Stimulated activated CD8-positive, alpha-beta memory T cell treated with anti-CD3 and anti-CD28 coated beads, Interleukin-15, amount 100 ng/mL, for 48 hours (primary cell): ENCODE measurements at places on chromosomes 6 and 20.

DNA sequence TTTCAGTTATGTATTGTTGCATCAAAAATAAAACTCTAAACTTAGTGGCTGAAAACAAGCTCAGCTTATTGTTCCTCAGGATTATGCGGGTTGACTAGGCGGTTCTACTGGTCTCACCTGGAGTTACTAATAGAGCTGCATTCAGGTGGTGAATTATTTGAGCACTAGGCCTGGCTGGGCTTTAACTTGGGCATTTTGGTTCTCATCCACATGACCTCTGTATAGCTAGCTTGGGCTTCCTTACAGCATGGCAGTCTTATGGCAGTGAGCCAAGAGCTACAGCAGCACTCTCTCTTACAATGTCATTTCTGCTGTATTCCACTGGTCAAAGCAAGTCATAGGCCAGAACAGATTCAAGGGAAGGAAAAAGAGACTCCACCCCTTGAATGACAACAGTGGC, 1.6 kb downstream of the PGBD1 start:
- DNase-seq = no peak

- no peak for DNase-seq
Observed at GRCh38 chr6:34462551-34462971, 3.3 kb upstream of the PACSIN1 start.

DNA sequence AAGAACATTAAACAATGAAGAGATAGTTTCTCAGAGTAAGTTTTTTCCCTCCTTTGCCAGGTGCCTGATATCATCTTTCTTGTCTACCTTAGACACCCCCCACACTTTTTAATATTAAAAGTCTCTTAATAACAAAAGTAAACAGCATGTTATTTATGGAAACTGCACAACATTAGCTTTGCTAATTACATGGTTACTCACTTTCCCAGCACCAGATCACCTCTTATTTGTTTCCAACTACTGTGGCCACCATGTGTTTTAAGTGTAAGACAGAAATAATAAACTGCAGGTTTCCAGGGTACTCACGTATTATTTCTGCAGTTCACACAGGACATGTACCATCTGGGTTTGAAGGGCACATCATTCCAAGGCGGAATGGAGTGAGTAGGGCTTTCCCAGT, 125.0 kb downstream of the TRMT11 start:
- DNase-seq = no peak

GRCh38 chr6:90175627-90176538, 120.8 kb downstream of the BACH2 start:
- DNase-seq = peak; percentile 66

DNA sequence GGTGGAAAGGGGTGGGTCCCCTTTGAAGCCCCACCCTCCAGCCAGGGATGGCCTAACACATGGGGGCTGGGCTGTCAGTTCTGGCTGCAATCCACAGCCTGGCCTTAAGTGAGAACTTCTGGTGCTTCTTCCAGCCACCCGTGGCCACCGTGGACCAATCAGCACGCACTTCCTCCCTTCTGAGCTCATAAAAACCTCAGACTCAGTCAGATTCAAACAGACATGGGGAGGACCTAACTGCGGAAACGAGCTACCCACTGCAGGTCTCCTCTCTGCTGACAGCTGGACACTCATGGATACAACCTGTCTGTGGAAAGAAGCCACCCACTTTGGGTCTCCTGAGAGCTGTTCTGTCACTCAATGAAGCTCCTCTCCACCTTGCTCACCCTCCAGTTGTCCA, 20.4 kb upstream of the ZNF391 start:
- no peak for DNase-seq

- DNase-seq = no peak
Observed at GRCh38 chr6:162615016-162615705, 112.4 kb downstream of the PRKN start.

DNA sequence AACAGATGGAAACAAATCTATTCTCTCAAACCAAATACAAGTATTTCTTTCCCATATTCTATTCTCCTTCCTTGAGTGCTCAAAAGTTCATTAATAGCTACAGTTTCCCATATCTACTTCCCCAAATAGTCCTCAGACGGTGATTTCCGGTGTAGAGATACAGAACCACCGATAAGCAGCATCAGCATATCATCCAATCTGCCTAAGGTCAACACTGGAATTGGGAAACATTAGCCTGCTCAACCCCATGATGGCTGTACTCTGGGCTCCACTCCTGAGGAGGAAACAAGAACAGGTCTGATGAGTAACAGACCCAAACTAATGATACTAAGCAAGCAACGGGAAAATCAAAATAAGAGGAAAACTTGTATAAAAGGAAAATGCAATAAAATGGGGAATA, 115.6 kb downstream of the EPB41L2 start:
- DNase-seq = no peak

- no peak for DNase-seq
Observed at GRCh38 chr6:54299542-54300269, 8.5 kb upstream of the TINAG start.

GRCh38 chr6:107555449-107555848, 65.5 kb downstream of the SOBP start:
- no peak for DNase-seq

DNA sequence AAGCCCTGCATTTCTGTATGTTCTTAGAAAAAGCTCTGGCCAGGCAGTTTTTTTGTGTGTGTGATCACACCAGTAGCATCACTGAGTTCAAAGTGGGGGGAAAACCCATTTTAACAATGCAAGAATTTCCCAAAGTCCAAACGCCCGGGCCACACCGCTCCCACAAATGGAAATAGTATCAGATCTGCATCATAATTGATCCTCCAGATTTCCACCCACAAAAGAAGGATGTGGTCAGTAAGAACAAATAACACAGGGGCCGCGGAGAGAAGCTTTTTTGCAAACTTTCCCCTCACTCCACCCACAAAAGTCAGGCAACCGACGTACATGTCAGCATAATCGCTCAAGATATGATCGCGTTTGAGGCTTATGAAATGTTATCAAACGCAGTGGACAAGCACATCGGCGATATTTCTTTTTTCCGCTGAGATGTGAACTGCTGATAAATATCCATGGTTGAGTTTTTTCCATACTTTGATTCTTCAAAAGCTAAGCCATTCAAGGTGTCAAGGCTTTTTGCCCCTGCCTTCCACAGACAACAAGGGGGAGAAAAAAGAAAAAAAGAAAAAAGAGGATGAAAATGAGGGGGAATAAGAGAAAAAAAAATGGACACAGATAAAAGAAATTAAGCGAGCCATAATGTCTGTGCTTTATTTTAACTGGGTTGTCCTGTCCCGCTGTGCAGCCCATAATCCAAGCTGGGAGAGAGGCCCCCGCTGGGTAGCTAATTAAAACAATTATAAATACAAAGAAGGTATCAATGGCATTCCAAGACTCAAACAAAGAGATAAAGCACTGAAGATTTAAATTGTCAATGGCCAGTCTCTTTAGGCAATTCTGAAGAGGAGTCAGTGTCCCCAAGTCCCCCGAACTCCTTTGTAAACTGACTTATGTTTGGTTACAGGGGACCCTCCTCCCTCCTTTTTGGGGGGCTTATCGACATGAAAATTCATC, 143.5 kb downstream of the ZFP64 start:
- DNase-seq = peak; percentile 50

GRCh38 chr20:40156600-40157317, 532.3 kb downstream of the MAFB start:
- DNase-seq = no peak

DNA sequence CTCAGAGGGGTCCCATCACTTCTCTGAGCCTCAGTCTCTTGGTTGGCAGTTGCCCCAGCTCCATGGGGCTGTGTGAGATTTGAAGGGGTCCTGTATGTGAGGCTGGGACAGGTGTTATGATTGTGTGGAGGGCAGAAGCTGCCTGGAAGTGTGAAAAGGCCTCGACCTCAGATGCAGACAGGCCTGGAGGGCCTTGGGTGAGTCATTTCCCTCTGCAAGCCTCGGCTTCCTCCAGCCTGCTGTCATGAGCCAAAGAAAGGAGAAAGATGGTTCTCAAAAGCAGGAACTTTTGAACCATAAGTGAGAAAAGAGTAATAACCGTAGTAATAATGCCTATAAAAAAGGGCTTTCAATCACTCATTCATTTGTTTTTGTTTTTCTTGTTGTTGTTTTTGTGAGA, 37.5 kb downstream of the SNAI1 start:
- DNase-seq = no peak

- no peak for DNase-seq
Observed at GRCh38 chr20:37987602-37988290, 45.5 kb downstream of the TTI1 start.

DNA sequence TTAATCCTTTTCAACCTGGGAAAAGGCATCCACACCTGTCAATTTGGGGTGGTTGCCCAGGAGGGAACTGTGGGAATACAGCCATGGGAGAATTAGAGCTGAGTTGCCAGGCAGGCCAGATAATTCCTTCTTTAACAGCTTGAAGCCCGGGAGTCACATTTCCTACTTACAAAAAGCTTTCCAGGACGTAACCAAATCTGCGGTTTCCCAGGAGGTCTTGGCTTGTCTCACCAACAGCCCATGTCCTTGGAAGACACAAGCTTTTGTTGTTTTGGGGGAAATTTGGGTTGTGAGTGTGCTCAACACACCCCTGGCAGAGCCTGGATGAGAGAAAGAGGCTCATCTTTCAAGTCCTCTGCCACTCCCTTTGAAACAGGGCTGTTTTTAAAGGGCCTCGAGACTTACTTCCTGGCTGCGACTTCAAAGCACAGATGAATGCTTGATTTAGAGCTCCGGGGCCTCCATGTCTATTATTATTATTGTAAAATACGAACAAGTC, 465.9 kb upstream of the BTBD3 start:
- DNase-seq = no peak

GRCh38 chr6:20119485-20119884, 92.8 kb downstream of the MBOAT1 start:
- no peak for DNase-seq

DNA sequence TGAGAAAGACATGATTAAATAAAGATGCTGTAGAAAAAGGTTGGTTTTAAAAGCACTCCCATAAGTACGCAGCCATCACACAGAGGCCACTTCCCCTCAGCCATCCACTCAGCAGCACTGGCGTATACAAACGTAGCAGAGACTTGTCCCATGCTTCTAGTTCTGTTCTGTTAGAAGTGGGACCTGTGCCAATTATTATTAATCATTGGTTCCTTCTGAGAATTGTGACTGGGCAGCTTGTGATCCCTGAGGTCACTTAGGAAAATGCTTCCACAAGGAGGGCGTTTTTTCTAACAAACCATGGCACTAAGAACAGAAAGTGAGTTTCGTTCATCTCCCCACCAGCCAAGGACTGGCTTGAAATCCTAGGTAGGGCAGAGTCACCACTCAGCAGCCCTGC, 53.9 kb downstream of the FAM120B start:
- DNase-seq = no peak

GRCh38 chr20:5154543-5154925, 27.7 kb downstream of the CDS2 start:
- no peak for DNase-seq

DNA sequence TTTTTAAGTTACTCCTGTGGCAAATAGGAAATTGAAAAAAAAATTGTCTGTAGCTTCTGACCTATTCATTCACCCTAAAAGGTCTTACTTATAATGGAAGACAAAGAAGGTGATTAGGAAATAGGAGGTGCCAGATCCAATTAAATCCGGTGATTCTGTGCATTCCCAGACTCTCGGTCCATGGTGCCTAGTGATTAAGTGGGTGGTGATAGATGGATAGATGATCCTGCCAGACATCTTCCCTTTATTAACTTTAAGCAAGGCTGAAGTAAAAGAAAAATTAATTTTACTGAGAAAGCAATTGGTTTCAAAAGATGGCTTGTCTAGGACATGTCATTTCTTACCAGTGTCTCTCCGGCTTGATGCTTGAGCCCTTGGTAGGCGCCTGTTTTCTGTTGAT, 80.0 kb downstream of the SH3BGRL2 start:
- no peak for DNase-seq

GRCh38 chr20:33407251-33407650, 5.9 kb upstream of the CDK5RAP1 start:
- no peak for DNase-seq

DNA sequence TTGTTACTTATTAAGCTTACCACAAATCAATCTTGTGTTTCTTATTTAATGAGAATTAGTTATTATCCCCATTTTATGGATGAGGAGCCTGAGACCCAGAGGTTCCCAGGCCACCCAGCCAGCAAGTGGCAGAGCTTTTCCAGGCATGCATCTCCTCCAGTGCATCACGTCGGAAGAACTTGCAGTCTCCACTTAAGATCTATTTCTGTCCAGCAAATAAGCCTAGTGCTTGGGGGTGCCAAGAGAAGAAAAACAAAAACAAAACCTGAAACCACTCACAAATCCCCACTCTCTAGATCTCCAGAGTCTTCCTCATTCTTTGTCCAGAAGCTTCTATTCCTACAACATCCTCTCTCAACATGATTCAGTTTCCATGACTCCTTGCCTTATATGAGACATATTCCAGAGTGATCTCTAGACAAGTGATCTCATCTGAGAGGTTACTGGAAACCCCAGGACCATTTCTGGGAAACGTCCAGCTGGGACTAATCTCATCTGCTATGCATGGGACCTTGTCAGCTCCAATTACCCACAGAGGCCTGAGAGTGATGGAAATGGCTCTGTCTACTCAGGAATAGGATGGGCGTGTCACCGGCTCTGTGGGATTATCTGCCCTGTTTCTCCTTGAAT, 4.1 kb downstream of the GUCA1B start:
- no peak for DNase-seq

DNA sequence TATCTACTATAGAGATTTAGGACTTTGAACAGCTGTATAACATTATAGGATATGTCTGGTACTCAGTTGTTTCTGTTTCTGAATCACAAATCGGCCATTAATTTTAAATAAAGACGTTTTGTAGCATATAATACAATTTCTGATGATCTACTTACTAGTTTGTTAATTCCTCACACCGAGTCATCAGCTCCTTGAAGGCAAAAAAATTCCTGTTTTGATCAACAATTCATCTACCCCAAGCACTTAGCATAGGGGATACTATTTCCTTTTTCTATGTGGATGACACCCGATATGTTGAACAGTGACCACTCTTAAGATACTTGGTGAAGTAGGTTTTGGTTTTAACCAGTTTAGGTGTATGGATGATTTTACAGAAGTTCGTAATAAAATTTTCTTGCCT, 107.3 kb downstream of the NCOA3 start:
- no peak for DNase-seq

GRCh38 chr6:42403421-42403820, 48.3 kb downstream of the TRERF1 start:
- no peak for DNase-seq
